ENCODE measurements at places on chromosomes 2 and 18. TPM values are rescaled to one million over a fixed set of nuclear protein-coding genes. Genes with fewer than 3 reads are reported as not detected.

SLC19A3 gene
- 15.9 TPM for total RNA-seq

VWA3B gene
- total RNA-seq = 0.18 TPM

STAT4 gene
- total RNA-seq = 6.7 TPM

CCDC138 gene
- 9.3 TPM for total RNA-seq

BUB1 gene
- 20.3 TPM for total RNA-seq

CD207 gene
- total RNA-seq = not detected

FAM237A gene
- not detected for total RNA-seq

SERPINB2 gene
- total RNA-seq = 0.99 TPM

NTSR2 gene
- not detected for total RNA-seq

CRYBA2 gene
- not detected for total RNA-seq

FSIP2 gene
- total RNA-seq = 2.6 TPM

CDCA7 gene
- total RNA-seq = 12.0 TPM

SLC30A3 gene
- total RNA-seq = 2.2 TPM

BCL11A gene
- 11.0 TPM for total RNA-seq

POTEI gene
- 0.06 TPM for total RNA-seq

UGT1A4 gene
- 0.29 TPM for total RNA-seq

GNAL gene
- 1.8 TPM for total RNA-seq

Measured in metanephros (tissue), 2 donors.